Left ventricle myocardium inferior (tissue), 1 donor: ENCODE measurements at places on chromosomes 12 and 14. TPM values are rescaled to one million over a fixed set of nuclear protein-coding genes. Genes with fewer than 3 reads are reported as not detected.

- DNase-seq = peak; percentile 24
- H3K36me3 ChIP-seq = no peaks in the 10 kb centered on the region
- no peak overlapping the region for H3K27ac ChIP-seq
- H3K4me3 ChIP-seq = peak overlapping the region; percentile 57
- peaks cover 6% of the 10 kb centered on the region for H3K4me1 ChIP-seq
- peaks cover 40% of the 10 kb centered on the region for H3K27me3 ChIP-seq
These were observed 21.0 kb downstream of the RPGRIP1 start for GRCh38 chr14:21300892-21301291.

Gene TSHR
- not detected for total RNA-seq

- H3K27ac ChIP-seq = no peak overlapping the region
- no peak overlapping the region for H3K4me3 ChIP-seq
- no peak for DNase-seq
These were observed 68.6 kb upstream of the PLXNC1 start for GRCh38 chr12:94079566-94080340.

DNA sequence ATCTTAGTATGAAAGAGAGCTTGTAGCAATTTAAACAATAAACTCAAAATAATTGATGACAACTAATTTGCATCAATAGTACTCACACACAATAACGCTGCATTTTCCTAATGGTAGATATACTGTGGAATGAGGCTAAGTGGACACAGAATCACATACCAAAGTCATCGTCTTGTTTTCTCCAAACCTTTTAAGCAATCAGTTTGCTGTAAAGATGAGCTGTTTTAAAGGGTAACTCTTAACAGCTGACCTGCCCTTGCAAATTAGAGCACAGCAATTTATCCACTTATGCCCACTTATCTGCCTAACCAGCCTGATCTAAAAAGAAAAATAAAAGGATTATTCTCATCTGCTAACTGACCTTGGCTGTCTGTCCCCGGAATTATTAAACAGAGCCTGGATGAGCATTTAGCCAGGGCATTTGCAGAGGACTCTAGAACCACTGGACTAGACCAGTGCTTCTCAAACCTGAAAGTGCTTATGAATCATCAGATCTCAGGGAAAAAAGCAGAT lies 174.3 kb upstream of the BCL2L14 start:
- H3K27ac ChIP-seq = no peak overlapping the region
- DNase-seq = no peak
- no peak overlapping the region for H3K4me3 ChIP-seq
- H3K36me3 ChIP-seq = peaks cover 13% of the 10 kb centered on the region
- H3K27me3 ChIP-seq = no peaks in the 10 kb centered on the region
- peaks cover 11% of the 10 kb centered on the region for H3K4me1 ChIP-seq

DNA sequence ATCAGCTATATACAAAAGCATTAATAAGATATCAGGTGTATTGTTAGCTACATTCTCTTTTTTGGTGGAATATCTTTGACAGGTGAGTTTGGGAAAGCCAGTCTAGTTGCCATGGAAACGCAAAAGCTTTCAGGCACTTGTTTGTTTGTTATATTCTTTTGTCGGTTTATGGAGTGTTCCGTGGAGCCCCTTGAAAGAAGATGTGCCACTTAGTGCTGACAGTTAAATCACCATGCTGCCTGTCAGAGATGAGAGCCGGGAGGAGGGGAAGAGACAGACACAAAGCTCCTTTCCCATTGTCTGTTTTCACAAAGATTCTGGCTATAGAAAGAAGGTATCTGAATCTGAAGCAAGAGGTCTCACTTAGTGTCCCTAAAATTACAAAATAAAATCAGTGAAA lies 170.8 kb downstream of the SNAPC1 start:
- no peaks in the 10 kb centered on the region for H3K4me1 ChIP-seq
- H3K36me3 ChIP-seq = no peaks in the 10 kb centered on the region
- H3K4me3 ChIP-seq = no peak overlapping the region
- H3K27me3 ChIP-seq = peaks cover 27% of the 10 kb centered on the region
- H3K27ac ChIP-seq = no peak overlapping the region

Gene FKBP3
- 107 TPM for total RNA-seq

DNA sequence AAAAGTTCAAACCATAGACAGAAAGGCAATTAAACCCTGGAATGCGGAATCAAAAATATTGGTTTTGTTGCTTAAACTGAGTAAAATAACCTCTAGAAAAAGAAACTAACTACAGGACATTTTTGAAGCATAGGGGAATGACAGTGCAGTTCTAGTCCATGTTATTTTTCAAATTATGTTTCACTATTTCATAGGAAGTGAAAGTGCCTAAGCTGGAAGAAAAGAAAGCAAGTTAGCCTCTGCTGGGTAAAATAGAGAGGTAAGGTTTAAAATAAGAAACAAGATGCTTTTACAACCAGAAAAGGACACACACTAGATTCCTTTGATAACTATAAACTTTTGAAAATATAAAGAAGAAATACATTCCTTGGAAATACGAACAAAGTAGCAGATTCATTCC lies 1.1 kb downstream of the CLECL1 start:
- no peaks in the 10 kb centered on the region for H3K36me3 ChIP-seq
- peak overlapping the region; percentile 13 for H3K27ac ChIP-seq
- no peak overlapping the region for H3K4me3 ChIP-seq
- no peaks in the 10 kb centered on the region for H3K27me3 ChIP-seq
- DNase-seq = no peak

GRCh38 chr12:52190860-52191729 lies 719 bp downstream of the KRT80 start:
- peaks cover 39% of the 10 kb centered on the region for H3K4me1 ChIP-seq
- no peaks in the 10 kb centered on the region for H3K27me3 ChIP-seq
- H3K4me3 ChIP-seq = no peak overlapping the region
- no peak overlapping the region for H3K27ac ChIP-seq

DNA sequence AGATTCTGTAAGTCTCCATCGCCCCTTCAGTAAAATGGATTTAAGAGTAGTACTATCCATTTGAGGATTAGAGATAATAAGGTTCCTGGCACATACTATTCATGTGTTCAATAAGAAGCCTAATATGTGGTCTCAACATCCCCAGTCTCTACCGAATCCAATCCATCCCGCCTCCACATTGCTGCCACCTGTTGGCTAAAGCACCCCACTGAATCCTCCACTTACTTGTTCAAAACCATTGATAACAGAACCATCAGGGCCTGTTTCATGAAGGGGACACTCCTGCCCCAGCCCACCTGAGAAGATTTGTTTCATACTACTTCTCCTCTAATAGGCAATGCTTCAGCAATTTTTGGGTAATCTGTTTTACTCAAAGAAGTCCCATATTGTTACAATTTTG lies 147.5 kb downstream of the SLC2A13 start:
- H3K36me3 ChIP-seq = no peaks in the 10 kb centered on the region
- H3K4me1 ChIP-seq = no peaks in the 10 kb centered on the region
- H3K27ac ChIP-seq = no peak overlapping the region
- H3K4me3 ChIP-seq = no peak overlapping the region

DNA sequence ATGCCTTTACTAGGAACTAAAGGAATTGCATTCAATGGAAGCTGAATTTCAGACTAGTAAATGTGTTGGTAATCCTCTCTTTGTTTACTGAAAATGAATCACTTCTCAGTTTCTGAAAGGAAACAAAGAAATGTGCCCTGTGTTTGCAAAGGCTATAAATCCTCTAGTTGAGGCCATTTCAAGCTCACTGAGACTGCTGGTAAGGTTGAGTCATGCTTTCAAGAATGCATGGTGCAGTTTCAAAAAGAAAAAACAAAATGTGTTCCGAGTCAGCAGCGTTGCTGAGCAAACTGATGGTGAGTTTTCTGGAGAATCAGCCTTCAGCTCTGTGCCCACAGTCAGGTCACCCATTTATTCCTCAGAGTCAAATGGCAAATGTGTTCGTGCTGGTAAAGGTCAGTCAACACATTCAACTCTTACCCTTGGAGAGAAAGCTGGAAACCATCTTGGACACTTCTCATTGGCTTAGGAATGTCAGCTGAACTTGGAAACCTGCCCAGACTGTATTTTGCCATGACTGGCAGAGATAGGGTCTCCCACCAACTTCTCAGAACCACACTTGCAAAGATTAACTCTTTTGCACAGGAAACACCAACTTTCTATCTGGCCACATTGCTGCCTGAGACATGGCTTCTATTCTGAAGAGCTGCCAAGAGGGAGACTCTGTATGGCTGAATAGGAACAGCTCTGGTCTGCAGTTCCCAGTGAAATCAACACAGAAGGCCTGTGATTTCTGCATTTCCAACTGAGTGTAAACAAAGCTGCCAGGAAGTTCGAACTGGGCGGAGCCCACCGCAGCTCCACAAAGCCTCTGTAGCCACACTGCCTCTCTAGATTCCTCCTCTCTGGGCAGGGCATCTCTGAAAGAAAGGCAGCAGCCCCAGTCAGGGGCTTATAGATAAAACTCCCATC lies 484.4 kb downstream of the ATP23 start:
- no peaks in the 10 kb centered on the region for H3K27me3 ChIP-seq
- no peak for DNase-seq
- H3K27ac ChIP-seq = no peak overlapping the region
- no peaks in the 10 kb centered on the region for H3K36me3 ChIP-seq
- H3K4me3 ChIP-seq = no peak overlapping the region

- DNase-seq = no peak
- no peak overlapping the region for H3K27ac ChIP-seq
- H3K27me3 ChIP-seq = no peaks in the 10 kb centered on the region
- H3K4me1 ChIP-seq = no peaks in the 10 kb centered on the region
- H3K4me3 ChIP-seq = no peak overlapping the region
These were observed 9.5 kb downstream of the FANCM start for GRCh38 chr14:45145214-45145613.

DNA sequence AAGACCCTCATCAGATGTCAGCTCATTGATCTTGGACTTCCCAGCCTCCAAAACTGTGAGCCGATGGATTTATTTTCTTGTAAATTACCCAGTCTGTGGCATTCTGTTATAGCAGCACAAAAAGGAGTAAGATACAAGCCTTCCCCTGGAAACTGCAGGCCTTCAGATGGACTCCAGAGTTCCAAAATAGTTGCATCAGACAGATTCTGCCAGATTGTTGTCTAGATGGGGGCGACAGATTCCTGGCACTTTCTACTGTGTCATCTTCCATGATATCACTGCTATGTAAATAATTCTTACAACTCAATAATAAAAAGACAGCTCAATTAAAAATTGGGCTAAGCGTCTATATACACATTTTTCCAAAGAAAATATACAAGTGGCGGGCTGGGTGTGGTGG lies 17.2 kb upstream of the MARK3 start:
- no peaks in the 10 kb centered on the region for H3K27me3 ChIP-seq
- H3K4me3 ChIP-seq = no peak overlapping the region
- DNase-seq = no peak
- no peaks in the 10 kb centered on the region for H3K36me3 ChIP-seq
- no peaks in the 10 kb centered on the region for H3K4me1 ChIP-seq
- H3K27ac ChIP-seq = no peak overlapping the region

Gene FOXN4
- not detected for total RNA-seq

DNA sequence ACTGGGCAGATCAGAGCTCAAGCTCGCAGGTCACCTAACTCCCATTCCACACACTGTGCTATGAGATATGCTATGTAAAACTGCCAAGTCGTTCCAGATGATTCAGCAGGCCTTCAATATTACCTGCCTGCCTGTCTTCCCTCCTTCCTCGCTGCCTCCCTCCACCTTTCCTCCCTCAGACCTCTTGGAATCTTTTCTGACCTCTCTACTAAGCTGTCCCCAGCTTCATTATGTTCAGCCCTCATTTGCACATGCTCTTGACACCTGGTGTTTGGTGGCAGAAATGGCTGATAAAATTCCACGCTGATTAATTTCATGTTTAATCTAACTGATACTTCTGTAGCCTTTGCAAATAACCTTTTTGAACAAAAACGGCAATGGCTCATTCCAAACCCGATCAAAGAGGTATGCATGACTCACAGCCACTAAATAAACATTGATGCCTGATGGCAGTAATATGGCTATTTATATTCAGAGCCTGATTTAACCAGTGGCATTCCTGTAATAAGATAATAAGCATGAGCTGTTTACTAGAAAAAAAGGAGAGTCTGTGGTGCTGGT lies 130.8 kb upstream of the EGLN3 start:
- H3K4me1 ChIP-seq = peaks cover 58% of the 10 kb centered on the region
- no peaks in the 10 kb centered on the region for H3K27me3 ChIP-seq
- no peak for DNase-seq
- no peak overlapping the region for H3K4me3 ChIP-seq

- no peak for DNase-seq
- H3K4me3 ChIP-seq = no peak overlapping the region
- H3K4me1 ChIP-seq = peaks cover 8% of the 10 kb centered on the region
- H3K27ac ChIP-seq = no peak overlapping the region
- H3K27me3 ChIP-seq = peaks cover 5% of the 10 kb centered on the region
- H3K36me3 ChIP-seq = no peaks in the 10 kb centered on the region
These were observed 591.0 kb upstream of the TMEM132C start for GRCh38 chr12:127675936-127676335.

Gene DNAJC22
- total RNA-seq = 0.08 TPM

Gene GALNT9
- not detected for total RNA-seq

Gene ZBTB1
- total RNA-seq = 25.9 TPM

DNA sequence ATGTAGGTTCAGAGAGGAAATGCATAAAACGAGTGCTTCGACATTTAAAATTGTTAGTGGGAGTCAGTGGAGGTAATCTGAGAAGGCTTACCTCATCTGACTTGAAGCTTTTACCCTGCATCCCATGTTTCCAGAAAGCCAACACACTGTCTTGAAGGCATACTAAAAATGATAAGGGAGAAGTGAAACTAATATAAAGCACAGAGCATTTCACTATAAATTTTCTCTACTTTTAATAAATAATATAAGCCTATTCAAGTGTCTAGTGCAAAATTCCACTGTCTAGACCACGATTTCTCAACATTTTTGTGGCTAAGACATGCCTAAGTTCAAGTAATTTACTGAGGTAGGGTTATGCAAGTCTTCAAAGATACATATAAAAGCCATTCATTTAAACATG lies 29.1 kb upstream of the CDKL1 start:
- peaks cover 63% of the 10 kb centered on the region for H3K36me3 ChIP-seq
- H3K27ac ChIP-seq = no peak overlapping the region
- no peak for DNase-seq
- H3K4me3 ChIP-seq = no peak overlapping the region
- no peaks in the 10 kb centered on the region for H3K4me1 ChIP-seq

DNA sequence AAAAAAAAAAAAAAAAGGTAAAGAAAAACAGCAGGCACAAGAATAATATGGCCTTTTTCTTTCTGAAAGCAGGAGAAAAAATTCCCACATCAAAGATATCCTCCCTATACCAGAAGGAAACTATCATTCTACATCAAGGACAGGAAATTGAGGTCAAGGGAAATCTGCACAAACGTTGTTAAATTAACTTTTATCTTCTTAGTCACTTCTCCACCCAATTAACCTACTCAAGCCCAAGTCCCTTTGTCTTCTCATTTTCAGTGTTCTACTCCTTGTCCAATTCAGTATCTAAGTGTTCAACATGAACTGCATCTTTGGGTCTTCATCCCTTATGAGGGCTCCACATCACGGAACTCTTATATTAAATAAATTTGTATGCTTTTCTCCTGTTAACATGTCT lies 15.7 kb downstream of the NDUFA12 start:
- H3K27me3 ChIP-seq = no peaks in the 10 kb centered on the region
- H3K4me3 ChIP-seq = no peak overlapping the region
- no peak for DNase-seq
- H3K4me1 ChIP-seq = peaks cover 6% of the 10 kb centered on the region
- H3K27ac ChIP-seq = no peak overlapping the region
- H3K36me3 ChIP-seq = peaks cover 27% of the 10 kb centered on the region
